Fibroblast of mammary gland (primary cell): ENCODE measurements at places on chromosomes 13 and 19.

- DNase-seq, result no peak
These were observed 1.4 kb upstream of the FZR1 start for GRCh38 chr19:3504735-3505134.

DNA sequence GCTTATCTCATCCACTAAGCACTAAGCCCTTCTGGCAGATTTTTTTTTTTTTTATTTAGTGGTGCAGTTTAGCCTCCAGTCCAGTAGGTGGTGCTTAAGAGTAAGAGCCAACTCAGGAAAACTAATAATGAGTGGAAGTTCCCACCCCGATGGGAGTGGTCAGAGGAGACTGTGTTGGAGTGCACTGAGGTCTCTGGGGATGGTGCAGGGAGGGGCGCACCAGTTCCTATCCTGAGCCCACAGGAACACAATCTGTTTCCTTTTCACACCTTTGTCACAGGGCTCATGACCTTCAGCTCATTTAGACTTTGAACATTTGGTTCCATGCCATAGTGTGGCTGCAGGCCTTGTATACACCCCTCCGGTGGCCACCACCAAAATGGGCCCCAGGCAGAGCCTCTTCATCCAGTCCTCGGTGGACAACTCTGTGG lies 367.4 kb downstream of the SPRY2 start:
- DNase-seq, result peak; percentile 24

- peak; percentile 80 for DNase-seq
These were observed 113.3 kb upstream of the SPRY2 start for GRCh38 chr13:80454245-80454644.

GRCh38 chr19:27752530-27753184 lies 1460.3 kb downstream of the UQCRFS1 start:
- DNase-seq, result no peak

GRCh38 chr13:33911521-33911920 lies 93.6 kb downstream of the RFC3 start:
- no peak for DNase-seq

DNA sequence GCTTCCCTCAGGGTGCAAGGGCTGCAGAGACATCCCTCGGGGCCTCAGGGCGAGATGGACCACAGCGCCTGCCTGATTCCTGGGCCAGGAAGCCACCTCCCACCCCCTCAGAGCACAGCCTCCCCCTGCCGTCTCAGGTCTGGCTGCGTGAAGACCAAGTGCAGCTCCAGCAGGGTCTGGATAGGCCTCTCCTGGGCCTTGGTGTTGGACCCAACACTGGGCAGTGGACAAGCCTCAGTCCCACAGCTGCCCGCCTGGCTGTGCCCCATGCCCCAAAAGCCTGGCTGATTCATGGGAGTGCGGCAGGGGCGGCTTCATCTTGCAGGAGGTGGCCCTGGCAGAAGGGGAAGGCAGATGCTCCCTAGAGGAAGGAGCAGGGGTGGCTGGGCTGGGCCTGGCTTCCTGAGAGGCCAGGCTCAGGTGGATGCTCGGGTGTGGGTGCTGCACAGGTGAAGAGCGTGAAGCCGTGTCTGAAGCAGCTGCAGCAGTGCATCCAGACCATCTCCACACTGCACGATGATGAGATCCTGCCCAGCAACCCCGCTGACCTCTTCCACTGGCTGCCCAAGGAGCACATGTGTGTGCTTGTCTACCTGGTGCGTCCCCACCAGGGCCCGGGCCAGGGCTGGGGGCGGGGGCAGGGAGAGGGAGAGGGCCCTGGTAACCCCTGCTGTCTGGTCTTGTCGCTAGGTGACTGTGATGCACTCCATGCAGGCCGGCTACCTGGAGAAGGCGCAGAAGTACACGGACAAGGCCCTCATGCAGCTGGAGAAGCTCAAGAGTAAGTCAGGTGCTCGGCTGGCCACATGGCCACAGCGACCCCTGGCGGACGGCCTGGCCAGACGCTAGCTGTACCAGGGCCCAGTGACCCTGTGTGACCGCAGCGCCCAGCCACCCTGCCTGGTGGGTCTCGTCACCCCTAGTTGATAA lies 21.7 kb downstream of the MAU2 start:
- peak; percentile 63 for DNase-seq

GRCh38 chr13:108769213-108770070 lies 140.0 kb downstream of the MYO16 start:
- DNase-seq, result no peak

DNA sequence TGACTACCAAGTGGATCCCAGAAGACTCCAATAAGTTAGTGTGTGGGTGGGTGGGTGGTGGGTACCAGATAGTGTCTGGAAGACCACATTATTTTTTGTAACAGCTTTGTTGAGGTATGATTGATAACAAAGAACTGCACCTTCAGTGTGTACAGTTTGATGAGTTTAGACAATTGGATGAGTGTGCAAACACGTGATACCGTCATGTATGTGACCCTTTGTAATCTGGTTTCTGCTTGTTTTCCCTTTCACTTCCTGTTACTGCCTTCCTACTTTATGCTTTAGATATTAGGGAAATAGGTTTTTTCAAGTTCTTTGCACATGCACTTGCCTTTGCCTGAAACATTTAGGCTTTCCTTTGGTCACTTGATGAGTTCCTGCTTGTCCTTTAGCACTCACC lies 8.5 kb downstream of the RPL21 start:
- DNase-seq, result no peak

DNA sequence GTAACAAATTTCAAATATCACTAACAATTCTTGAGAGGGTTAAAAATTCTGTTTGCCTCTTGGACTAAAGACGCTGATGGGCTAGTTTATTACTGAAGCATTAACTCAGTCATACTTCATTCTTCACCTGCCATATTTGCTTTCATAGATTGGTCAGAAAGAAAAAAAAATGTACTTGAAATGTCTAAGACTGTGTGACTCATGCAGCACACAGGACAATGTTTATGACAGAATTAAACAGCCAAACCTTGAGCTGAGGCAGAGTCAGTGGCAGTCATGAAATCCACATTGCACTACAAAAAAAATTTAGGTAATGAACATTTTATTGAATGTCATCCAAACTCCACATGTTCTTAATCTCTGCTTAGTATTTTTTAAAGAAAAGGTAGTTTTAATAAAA lies 135.6 kb downstream of the PRR20E start:
- DNase-seq, result no peak

- no peak for DNase-seq
These were observed 294.2 kb downstream of the TEX29 start for GRCh38 chr13:111614613-111615012.

DNA sequence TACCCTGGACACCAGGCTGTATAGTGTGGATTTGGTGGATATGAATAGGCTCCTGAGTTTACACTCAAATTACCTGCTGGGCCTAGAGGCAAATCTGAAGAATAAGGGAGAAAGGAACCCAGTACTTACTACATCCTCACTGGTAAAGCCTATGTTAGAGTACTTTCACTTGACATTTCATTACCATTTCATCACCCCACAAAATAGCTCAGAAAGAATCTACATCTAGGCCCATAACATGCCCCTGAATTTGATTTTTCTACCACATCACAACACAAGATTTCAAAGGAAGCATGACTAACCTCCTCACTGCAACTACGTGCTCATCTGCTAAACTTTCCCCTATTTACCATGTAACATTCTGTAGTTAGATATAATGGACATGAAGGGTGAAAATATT lies 43.3 kb downstream of the VWA8 start:
- peak; percentile 87 for DNase-seq

- DNase-seq, result no peak
These were observed 832.0 kb upstream of the SLITRK5 start for GRCh38 chr13:86839221-86839620.

DNA sequence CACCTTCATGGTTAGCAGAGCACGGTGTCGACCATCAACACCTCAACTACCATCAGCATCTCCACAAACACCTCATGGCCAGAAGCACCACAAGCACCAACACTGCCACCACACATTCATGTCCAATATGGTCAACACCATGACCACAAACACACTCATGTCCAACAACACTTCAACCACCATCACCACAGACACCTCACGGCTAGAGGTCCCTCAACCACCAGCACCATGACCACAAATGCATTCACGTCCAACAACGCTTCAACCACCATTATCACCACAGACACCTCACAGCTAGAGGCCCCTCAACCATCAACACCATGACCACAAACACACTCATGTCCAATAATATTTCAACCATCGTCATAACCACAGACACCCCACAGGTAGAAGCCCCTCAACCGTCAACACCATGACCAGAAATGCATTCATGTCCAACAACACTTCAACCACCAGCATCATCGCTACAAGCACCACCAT lies 10.2 kb downstream of the TRAPPC5 start:
- no peak for DNase-seq

DNA sequence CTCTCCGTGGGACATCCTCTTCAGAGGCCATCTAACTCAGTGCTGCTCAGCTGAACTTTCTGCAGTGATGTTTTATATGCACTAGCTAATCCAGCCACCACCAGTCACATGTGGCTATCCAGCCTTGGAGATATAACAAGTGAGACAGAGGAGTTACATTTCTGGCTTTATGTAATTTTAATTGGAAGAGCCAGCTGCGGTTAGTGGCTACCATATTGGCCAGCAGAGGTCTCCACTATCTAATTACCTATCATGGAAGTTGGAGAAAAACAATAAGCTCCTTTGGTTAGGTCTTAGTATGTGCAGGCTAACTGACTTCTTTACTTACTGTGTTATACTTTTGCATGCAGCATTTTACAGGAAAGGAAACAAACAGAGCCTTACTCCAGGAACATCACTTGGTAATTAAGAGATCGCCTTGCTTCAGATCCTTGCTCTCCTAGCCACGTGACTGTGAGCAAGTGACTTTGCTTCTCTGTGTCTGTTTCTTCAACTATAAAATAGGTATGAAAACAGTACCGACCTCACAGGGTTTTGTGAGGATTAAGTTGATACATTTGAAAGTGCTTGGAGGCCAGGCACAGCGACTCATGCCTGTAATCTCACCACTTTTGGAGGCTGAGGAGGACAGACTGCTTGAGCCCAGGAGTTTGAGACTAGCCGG lies 1.6 kb upstream of the KLK10 start:
- peak; percentile 58 for DNase-seq

- no peak for DNase-seq
These were observed 1899.8 kb downstream of the PCDH9 start for GRCh38 chr13:65330287-65330686.

DNA sequence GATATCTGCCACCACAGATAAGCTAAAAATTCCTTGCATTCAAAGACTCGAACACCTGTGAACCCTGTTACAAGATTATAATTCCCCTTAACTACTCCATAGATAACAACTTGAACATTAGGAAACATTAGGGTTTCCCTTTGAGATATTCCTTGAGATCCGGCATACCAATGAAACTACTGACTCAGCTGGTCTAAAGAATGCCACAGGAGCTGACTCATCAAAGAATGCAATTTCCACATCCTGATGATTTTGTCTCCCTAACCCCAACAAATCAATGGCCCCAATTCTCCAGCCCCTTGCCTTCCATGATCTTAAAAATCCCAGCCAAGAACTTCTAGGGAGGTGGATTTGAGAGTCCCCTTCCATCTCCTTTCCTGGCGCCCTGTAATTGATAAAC lies 35.6 kb upstream of the ZNF599 start:
- peak; percentile 70 for DNase-seq

GRCh38 chr13:77893066-77893465 lies 25.6 kb downstream of the EDNRB start:
- no peak for DNase-seq

DNA sequence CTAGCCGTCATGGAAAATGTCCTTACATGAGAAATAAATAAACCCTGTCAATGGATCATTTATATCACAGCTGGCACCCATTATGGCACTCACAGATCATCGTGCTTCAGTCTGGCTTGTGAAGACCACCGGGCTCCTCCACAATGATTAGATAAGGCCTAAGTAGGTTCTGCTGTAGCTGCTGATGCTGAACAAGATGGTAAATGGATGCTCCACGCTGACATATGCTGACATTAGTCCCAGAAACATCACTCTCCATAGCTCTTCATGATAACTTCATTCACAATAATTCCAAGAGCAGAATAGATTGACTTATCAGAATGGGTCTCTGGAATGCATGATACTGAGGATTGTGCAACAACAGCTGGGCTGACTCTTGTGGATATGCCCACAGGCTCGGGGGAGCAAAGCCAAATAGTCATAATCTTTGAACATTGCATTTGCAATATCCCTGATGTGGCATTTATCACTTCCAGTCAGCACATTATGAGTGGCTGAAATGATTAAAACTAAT lies 63.8 kb upstream of the RXFP2 start:
- peak; percentile 60 for DNase-seq

DNA sequence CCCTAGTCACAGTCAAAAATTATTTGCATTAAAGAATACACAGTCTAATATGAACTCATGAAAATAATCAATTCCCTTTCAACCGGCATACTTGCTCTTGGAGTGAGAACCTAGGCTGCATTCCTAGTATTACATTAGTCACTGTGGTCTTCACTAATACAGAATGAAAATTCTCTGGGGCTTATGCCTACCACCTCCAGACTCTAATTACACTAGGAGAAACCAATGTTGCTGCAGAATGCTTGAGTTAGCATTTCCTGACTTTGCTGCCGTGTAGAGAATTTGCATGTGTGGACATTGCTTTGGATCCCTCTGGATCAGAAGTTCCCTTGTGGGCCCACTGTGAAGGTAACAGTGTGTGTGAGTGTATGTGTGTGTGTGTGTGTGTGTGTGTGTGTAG lies 87.8 kb downstream of the CCNA1 start:
- no peak for DNase-seq

GRCh38 chr19:18666317-18666716 lies 17.2 kb upstream of the CRTC1 start:
- no peak for DNase-seq

- no peak for DNase-seq
These were observed 178.0 kb downstream of the LIG4 start for GRCh38 chr13:108037348-108037747.

GRCh38 chr19:4816950-4817278 lies 14.6 kb downstream of the TICAM1 start:
- no peak for DNase-seq

GRCh38 chr19:17873786-17874757 lies 2.3 kb downstream of the SLC5A5 start:
- no peak for DNase-seq

- no peak for DNase-seq
These were observed 48.6 kb downstream of the ZNF91 start for GRCh38 chr19:23346696-23347095.

DNA sequence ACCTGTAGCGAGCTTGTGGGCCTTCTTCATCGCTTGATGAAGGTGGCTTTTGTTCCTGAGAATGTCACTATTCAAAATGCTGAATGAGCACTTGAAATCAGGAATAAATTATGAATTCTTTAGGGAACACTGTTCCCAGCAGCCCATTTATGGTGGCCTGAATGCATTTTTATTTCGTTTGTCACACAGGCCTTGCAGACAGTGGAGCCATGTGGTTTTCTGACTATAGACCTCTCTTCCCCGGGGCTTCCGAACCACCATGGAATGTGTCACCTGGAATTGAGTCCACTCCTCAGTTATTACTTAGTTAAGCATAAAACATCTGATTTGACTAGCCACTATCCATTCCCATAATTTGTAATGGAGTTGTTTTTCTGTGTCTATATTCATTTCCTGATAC lies 396.9 kb downstream of the IRS2 start:
- DNase-seq, result peak; percentile 59
